Motor neuron (in vitro differentiated cells): ENCODE measurements at places on chromosomes 5 and 9. TPM values are rescaled to one million over a fixed set of nuclear protein-coding genes. Genes with fewer than 3 reads are reported as not detected.

DNA sequence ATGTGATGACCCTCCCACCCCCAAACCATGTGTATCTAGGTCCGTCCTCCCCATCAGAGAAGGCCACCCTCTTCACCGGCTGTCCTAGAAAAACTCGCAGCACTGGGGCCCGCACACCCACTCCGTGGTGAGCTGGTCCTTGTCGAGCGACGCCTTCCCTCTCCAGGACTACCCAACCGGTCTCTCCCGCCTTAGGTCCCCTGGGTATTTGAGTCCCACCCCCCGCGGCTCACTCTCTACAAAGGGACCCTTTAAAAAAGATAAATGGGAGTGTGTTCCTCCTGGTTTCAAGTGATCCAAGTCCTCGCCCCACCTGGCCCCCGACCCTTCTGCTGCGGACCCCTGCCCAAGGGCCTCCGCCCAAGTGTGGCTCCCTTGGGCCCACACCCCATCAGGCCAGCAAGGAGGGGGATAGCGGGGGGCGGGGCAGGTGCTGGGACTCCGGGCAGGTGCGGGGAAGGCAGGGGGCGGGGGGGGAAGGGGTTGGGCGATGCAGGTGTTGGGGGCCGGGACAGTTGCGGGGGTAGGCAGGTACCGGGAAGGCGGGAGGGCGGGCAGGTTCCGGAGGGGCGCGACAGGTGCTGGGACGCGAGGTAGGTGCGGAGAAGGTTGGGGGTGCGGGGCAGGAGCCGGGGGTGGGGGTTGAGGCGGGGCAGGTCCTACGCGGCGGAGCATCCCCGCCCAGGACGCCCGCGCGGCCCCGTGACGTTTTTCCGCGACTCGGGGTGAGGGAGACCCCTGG lies 970 bp upstream of the ARRDC1 start:
- no peak for ATAC-seq

GRCh38 chr5:1885404-1885755 lies 2.7 kb upstream of the IRX4 start:
- ATAC-seq = no peak

DNA sequence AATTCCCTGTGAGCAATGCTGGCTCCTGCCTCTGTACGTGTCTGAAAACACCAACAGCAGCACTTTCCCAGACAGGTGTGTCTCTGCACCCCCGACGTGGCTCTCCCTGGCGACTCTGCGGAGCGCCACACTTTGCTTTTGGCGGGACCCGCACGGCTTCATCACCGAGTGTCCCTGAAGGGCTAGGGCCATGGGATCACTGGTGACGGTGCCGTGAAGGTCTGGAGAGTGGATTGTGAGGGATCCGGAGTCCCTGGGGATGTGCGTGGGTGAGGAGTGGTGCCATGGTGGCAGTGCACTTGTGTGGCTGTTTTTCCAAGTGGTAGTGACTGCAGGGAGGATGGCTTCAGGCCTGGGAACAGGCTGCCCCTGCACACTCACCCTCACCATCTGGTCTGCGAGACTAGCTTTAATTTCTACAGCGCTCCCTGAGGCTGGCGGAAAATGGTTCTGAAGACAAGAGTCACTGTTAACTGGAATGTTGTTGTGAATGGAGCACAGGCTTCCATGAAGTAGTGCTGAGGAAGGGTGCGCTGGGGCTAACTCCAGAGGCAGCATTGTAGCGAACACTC lies 3.2 kb downstream of the NKD2 start:
- ATAC-seq = no peak

The IFNK gene
- 1.8 and 2.3 TPM in 2 replicates for total RNA-seq

- no peak for ATAC-seq
Observed at GRCh38 chr9:33227008-33227398, 13.0 kb upstream of the SPINK4 start.

GRCh38 chr5:765948-766631 lies 18.4 kb downstream of the ZDHHC11B start:
- ATAC-seq = no peak

- ATAC-seq = no peak
Observed at GRCh38 chr5:168899673-168900072, 320.5 kb upstream of the PANK3 start.

DNA sequence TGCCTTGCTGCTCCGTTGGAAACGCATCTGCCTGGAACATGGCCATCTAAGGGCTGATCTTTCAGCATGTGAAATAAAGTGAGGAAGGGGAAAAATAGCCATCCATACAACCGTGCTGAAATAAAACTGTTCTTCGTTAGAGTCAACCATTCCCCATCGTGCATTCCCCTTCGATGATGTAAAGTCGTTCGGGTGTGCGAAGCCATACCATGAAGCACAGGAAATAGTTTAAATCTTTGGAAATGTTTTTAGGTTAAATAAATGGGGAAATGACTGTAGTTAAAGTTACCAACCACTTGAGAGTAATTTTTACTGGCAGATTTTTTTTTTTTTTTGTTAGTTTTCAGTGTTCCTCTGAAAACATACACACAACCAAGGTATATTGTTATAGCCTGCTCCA lies 302.5 kb downstream of the SH3GL2 start:
- ATAC-seq = no peak

DNA sequence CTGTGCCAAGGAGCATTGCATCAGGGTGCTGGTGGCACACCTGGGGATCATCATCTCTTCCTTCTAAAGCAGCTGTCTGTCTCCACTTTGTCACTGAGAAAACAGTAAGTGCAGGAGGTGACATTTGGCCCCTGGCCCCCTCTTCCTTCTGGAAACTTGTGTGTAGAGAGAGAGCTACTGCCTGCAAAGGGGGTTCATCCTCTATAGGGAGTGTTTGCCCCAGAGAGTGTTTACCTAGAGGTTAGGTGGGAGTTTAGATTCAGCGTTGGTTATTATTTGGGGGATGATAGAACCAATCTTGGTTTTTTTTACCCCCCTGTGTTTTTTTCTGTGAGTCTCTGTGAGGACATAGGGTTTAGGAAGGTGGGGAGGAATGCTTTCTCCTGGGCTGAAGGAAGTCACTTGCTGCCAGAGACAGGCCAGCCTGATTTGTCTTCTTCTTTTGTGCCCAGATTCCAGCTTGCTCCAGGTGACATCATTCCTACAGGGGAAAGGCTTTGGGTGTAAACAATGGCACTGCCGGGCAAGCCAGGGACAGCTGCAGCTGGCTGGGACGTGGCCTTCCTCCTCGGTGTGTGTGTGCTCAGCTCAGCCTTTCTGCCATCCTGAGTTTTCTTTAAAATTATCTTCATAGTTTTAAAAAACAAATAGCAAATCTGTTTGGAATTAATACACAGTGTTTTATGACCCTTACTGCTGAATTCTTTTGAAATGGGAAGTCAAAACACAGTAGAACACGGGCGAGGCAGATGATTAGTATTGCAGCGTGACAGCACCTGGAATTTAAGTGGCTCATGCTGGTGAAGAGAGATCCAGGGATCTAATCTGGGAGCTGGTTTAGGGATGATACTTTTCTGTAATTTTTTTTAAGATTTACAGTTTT lies 24.5 kb downstream of the PRRC2B start:
- peak; percentile 74 for ATAC-seq

The SV2C gene
- total RNA-seq = 14.3 and 17.0 TPM in 2 replicates

GRCh38 chr9:88342246-88342645 lies 46.0 kb upstream of the SPIN1 start:
- ATAC-seq = no peak

The TPPP gene
- total RNA-seq = 1.2 and 1.7 TPM in 2 replicates

GRCh38 chr5:173435447-173435846 lies 107.2 kb upstream of the STC2 start:
- peak; percentile 23 for ATAC-seq

DNA sequence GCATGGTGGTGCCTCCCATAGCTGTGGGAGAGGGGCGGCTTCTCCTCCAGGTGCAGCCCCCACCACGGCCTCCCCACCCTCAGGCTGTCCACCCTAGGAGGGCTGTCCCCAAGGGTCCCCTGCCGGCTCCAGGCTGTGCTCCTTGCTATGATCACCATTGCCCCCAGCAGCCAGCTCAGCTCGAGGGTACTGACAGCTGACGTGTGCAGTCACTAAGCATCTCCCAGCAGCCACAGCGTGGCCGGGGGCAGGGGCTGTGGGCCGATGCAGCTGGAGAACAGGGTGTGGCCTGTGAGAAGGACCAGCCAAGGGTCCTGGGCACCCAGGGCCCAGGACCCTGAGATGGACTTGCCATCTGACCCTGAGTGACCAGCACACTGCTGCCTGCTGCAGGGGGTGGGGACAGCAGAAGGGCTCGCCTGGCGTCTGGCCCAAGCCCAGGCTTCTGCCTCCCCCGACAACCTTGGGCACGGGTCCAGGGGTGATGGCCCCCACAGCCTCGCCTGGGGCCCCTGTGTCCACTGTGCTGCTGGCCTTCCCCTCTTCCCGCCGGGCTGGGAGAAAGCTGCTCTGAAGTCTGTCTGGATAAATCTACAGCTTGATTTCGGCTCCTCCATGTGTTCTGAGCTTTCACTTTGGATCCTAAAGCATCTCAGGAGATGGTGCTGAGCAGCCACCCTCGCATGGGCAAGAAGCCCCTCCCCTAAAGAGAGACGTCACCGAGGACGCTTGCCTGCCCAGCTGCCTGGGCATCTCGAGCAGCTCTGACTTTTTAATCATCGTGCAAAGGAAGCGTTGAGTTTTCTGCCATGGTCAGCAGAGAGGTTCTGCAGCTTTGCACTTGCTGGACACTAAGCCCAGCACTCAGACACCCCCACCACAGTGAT lies 5.5 kb downstream of the KCNT1 start:
- ATAC-seq = no peak

DNA sequence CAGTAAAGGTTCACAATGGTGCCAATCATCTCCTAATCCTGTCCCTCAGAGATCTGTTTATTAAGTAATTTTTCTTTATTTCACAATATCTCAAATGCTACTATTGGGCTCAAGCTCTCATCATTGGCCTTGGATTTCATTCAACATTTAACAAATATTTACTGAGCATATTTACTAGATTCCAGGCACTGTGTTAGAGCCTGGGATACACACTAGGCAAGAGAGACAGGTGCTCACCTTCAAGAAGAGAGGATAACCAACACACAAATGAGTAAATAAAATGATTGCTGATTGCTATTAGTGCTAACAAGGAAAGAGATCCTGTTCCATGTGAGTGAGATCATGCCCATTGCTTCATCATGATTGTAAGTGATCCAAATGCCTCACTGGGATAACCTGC lies 27.4 kb downstream of the PPP2R2B start:
- ATAC-seq = no peak

GRCh38 chr5:111697881-111698757 lies 58.9 kb downstream of the NREP start:
- no peak for ATAC-seq

- no peak for ATAC-seq
Observed at GRCh38 chr5:112412346-112412745, 6.7 kb downstream of the EPB41L4A start.

DNA sequence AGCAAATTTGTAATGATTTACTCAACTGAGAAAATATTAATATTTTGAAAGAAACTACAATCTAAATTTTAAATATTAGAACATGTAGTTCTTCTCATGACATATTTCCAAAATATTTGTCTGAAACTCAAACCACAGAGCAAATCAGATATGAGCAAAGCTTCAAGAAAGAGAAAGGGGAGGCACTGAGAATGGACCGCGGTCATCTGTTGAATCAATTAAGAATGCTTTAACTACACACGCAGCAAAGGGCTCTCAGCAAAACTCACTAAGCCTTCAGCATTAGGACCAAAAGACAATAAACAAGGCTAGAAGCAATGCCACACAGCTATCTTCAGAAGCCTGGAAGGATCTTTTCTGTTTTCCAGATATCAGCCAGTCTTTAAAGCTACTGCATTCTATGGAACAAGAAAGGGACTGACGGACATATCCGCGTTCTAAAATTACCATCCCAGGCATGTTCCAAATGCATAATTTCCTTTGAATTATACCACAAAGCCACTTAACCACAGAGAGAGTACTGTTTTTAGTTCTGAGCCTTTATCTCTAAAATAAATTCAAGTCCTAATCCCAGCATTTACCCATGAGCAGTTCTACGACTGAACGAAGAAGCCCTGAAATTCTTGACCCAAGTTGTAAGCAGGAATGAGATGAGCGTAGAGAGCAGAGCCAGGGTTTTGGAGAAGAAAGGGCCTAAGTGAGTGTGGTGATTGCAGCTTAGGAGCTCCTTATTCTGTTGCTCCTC lies 513.5 kb downstream of the AGTPBP1 start:
- no peak for ATAC-seq

The PLEKHG4B gene
- total RNA-seq = 3.4 and 3.7 TPM in 2 replicates

DNA sequence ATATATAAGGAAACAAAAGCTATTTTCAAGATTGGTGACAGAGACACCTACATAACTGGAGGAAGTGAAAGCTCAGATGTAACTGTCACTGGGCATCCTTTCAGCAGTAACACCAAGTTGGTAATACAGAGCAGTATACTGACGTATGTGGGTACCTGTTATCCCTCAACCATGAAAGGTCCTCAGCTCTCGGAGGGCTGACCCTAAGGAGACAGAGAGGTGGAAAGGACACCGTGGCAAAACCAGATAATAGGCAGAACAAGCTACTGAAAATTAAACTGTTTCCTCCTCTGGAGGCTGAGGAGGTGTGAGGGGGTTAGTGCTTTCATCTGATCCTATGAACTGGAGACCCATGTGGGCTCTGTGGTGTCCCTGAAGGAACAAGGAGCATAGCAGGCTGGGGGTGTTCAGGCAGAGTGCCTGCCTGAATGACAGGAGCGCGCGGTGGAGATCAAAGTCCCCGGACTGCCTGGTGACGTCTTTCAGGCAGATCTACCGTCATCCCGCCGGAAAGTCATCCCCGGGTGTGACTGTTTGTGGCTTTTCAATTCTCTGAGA lies 130.2 kb upstream of the FSTL4 start:
- ATAC-seq = no peak

GRCh38 chr9:10785255-10785654 lies 172.5 kb upstream of the PTPRD start:
- no peak for ATAC-seq

DNA sequence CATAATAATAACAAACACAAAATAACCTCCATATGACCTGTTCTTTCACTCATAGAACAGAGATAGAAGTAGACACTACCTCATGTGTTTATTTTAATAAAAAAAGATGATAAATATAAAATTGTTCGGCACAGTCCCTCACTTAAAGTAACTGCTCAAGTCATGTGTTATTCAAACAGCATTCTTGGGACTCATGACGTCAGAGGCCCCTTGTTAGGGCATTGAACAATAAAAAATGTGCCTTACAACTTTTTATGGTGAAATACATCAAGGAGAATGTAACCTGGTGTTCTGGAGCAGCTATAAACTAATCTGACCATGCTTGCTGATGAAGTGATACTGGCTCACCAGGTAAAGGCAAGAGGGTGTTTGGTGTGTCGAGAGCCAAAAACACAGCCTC lies 12.2 kb upstream of the NDFIP1 start:
- no peak for ATAC-seq

The SURF4 gene
- total RNA-seq = 80.2 and 81.3 TPM in 2 replicates

DNA sequence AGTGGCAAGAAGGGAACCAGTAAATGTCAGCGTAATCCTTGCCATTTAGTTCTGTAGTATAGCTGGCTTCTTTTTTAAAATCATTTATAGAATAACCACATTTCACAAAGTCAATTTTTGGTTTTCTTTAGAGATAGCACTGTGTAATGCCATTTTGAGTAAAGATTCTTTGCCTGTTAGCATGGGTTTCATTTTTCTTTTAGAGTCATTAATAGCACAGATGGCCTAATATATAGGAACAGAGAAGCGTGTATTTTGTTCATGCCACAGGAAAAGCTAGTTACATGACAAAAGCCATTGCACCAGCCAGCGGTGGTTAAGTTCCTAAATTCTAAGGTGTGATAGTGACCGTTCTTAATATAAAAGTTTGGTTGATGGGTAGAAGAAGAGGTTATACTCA lies 1363.9 kb downstream of the MAT2B start:
- no peak for ATAC-seq
